ENCODE measurements at places on chromosomes 3 and 15. TPM values are rescaled to one million over a fixed set of nuclear protein-coding genes. Genes with fewer than 3 reads are reported as not detected.
A peak's percentile ranks its signal among the peaks of the same experiment; 100 is the strongest.

CGNL1 gene
- 31.9 TPM for total RNA-seq

SOX2 gene
- 0.16 TPM for total RNA-seq

STAB1 gene
- 67.2 TPM for total RNA-seq

NGRN gene
- total RNA-seq = 120 TPM

GRCh38 chr15:36232491-36232890 lies 346.9 kb upstream of the CDIN1 start:
- H3K4me1 ChIP-seq = no peaks in the 10 kb centered on the region
- DNase-seq = no peak
- H3K27ac ChIP-seq = no peak overlapping the region
- no peaks in the 10 kb centered on the region for H3K27me3 ChIP-seq
- no peak overlapping the region for H3K4me3 ChIP-seq

GRCh38 chr15:93980261-93980911 lies 251.0 kb upstream of the MCTP2 start:
- DNase-seq = peak; percentile 30
- no peak overlapping the region for H3K4me3 ChIP-seq
- H3K36me3 ChIP-seq = no peaks in the 10 kb centered on the region

DNA sequence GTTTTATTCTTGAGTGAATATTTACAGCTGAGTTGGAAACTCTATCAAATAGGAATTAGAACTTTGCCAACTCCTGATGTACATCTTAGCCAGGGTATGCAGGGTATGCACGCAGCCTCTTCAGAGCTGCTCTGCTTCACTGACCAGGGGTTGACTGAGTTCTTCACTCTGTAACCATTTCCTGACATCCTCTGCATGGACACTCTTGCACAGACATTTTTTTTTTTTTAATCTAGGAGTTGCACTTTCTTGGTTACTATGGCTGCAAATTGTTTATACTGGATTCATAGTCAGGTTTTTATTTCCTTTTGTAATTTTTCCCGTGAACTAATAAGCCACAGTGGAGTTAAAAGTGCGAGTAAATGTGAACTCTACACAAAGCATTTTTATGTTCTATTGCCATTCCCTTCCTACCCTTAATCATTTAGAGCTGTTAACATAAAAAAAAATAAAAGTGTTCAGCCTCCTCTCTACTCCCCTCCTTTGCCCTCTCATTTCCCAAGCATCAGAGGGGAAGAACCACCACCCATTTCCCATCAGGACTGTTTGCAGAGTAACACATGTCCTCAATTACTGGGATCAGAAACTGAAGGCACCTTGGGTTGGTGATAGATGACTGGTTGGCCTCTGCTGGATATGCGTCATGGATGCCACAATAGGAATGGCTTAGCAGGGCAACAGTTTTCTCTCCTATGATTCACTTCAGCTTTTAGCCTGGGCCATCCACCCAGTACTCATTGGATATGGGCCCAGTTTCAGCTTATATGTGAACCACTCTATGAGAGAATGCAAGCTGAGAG lies 54.0 kb downstream of the DUT start:
- DNase-seq = no peak
- H3K4me3 ChIP-seq = no peak overlapping the region
- H3K4me1 ChIP-seq = peaks cover 13% of the 10 kb centered on the region
- H3K36me3 ChIP-seq = no peaks in the 10 kb centered on the region

- no peak for DNase-seq
- H3K36me3 ChIP-seq = peaks cover 11% of the 10 kb centered on the region
- no peak overlapping the region for H3K4me3 ChIP-seq
These were observed 77.5 kb downstream of the RAD18 start for GRCh38 chr3:8885536-8886316.

DNA sequence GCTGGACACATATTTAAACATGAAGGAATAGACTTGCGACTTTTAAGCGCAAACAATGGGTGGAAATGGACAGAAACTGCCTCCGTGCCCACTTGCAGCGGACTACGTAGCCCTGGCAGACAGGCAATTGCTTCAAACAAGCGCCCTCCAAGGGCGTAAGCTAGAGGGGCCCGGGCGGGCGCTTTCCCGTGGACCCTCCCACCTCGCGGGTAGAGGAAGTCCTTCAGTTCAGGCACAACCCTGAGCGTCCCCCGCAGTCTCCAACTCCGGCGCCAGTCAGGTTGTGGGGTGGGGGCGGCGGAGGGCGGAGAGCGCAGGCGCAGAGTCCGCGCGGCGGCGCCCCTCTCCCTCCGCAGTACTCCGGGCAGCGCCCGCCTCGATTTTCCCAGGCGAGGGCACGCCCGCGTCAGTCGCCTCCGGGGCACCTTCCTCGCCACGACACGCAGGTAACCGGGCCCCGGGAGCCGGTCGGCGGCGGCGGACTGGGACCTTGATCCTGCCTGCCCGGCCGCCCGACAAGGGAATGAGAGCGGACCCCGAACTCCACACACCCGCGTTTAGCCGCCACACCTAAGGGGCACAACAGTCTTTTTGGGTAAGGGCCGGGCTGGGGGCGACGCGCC lies at the start of gene SLC35G2:
Gene SLC35G2, plus strand, starts transcription at position 358 of the 623 bp plus-strand sequence. CDS start 35,335 bp downstream, outside the sequence.
- H3K36me3 ChIP-seq = no peaks in the 10 kb centered on the region
- peak; percentile 54 for DNase-seq
- peaks cover 26% of the 10 kb centered on the region for H3K27me3 ChIP-seq
- peaks cover 29% of the 10 kb centered on the region for H3K4me1 ChIP-seq
- peak within 1 kb of the TSS; percentile 83 for H3K4me3 ChIP-seq

- no peak overlapping the region for H3K4me3 ChIP-seq
- no peaks in the 10 kb centered on the region for H3K27me3 ChIP-seq
- H3K27ac ChIP-seq = no peak overlapping the region
- no peak for DNase-seq
- H3K4me1 ChIP-seq = peaks cover 6% of the 10 kb centered on the region
- H3K36me3 ChIP-seq = no peaks in the 10 kb centered on the region
These were observed 6.2 kb upstream of the ZNF774 start for GRCh38 chr15:90345857-90346256.

- H3K36me3 ChIP-seq = no peaks in the 10 kb centered on the region
- peaks cover 75% of the 10 kb centered on the region for H3K4me1 ChIP-seq
- peaks cover 14% of the 10 kb centered on the region for H3K27me3 ChIP-seq
These were observed 6.1 kb downstream of the IL17RD start for GRCh38 chr3:57158813-57159738.

- peaks cover 19% of the 10 kb centered on the region for H3K4me1 ChIP-seq
- no peak for DNase-seq
- no peaks in the 10 kb centered on the region for H3K27me3 ChIP-seq
- no peak overlapping the region for H3K27ac ChIP-seq
- H3K36me3 ChIP-seq = no peaks in the 10 kb centered on the region
These were observed 41.8 kb downstream of the CRYGS start for GRCh38 chr3:186502138-186502948.

- H3K36me3 ChIP-seq = no peaks in the 10 kb centered on the region
- H3K27ac ChIP-seq = peak overlapping the region; percentile 63
- peaks cover 12% of the 10 kb centered on the region for H3K4me1 ChIP-seq
- no peak overlapping the region for H3K4me3 ChIP-seq
- DNase-seq = no peak
These were observed 103.6 kb upstream of the TBL1XR1 start for GRCh38 chr3:177300842-177301241.

- no peak overlapping the region for H3K27ac ChIP-seq
- H3K4me1 ChIP-seq = peaks cover 2% of the 10 kb centered on the region
- no peak overlapping the region for H3K4me3 ChIP-seq
These were observed 5.9 kb upstream of the DCP1A start for GRCh38 chr3:53353202-53353601.

- H3K27ac ChIP-seq = no peak overlapping the region
- H3K36me3 ChIP-seq = no peaks in the 10 kb centered on the region
- DNase-seq = no peak
These were observed 8.9 kb upstream of the AADACL2 start for GRCh38 chr3:151724576-151725562.

DNA sequence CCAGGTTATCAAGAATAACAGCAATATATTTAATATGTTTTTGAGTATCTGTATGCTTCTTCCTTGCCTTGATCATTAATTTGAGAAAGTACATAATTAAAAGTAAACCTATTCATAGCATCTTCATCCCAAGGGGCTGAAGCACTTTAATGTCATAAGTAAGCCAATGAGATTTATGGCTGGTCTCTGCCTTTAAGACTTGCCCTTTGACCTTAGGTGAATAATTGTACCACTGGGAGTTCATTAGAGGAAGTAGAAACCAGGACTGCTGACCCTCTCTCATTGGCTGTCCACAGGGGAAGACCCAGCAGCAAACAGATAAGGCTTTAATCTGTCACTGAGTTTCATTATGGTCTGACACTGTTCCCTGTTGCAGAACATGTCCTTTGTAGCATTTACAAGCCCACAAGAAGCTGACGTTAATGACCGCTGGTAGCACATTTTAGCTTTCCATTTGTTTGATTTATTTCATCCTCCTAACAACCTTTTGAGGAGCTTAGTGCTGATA lies 16.3 kb upstream of the ERC2 start:
- no peak overlapping the region for H3K4me3 ChIP-seq
- H3K27ac ChIP-seq = no peak overlapping the region
- no peaks in the 10 kb centered on the region for H3K4me1 ChIP-seq
- no peaks in the 10 kb centered on the region for H3K36me3 ChIP-seq
- peaks cover 28% of the 10 kb centered on the region for H3K27me3 ChIP-seq
- no peak for DNase-seq

GRCh38 chr3:177283983-177284382 lies 86.7 kb upstream of the TBL1XR1 start:
- no peak overlapping the region for H3K4me3 ChIP-seq
- no peak for DNase-seq
- peaks cover 10% of the 10 kb centered on the region for H3K4me1 ChIP-seq
- H3K27ac ChIP-seq = no peak overlapping the region
- no peaks in the 10 kb centered on the region for H3K27me3 ChIP-seq

Data from left ventricle myocardium inferior (tissue), 1 donor.